ENCODE measurements at places on chromosomes 2 and 18.

DNA sequence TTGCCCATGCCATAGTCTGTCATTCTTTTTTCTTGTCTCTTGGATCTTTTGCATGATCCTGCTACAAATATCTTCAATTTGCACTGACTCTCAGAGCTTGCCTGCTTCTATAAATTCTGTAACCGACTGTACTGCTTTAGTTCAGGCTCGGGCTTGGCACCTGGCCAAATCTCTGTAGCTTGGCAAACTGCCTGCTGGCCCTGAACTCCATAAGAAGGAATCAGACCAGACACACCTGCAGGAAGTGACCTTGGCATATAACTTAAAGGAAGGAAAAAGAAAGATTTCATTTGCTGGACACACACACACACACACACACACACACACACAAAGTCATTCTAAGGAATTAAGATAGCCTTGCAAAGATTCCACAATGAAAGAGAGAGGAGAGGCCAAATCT lies 291.2 kb upstream of the DDX18 start:
- DNase-seq, result no peak

DNA sequence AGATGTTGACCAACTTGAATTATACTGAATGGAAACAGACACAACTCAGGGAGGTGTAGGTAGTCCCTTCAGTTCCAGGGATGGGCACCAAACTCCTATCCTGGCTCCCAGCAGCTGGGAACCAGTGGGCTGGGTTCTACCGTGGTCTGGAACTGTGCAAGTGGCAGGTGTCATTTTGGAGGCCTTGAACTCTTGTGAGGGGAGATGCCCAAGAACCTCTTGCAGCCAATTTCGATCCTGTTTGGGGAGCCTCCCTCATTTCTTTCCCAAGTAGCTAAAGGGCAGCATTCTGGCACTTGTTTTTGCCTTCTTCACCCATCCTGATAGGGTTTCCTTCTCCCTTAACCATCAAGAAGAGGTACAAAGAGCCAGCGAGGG lies 200.2 kb downstream of the ANKRD30B start:
- no peak for DNase-seq

DNA sequence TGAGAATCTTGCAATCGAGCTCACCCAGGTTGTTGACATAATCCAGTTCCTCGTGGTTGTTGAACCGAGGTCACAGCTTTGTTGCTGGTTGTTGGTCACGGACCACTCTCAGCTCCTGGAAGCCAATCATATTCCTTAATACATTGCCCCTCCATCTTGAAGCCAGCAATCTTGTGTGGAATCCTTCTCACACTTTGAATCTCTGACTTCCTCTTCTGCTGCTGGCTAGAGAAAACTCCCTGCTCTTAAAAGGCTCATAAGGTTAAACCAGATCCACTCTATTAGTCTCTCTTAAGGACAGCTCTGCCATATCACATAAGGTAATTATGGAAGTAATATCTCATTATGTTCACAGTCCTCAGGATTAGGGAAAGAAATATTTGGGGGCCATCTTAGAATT lies 41.1 kb downstream of the SP140 start:
- DNase-seq, result no peak

DNA sequence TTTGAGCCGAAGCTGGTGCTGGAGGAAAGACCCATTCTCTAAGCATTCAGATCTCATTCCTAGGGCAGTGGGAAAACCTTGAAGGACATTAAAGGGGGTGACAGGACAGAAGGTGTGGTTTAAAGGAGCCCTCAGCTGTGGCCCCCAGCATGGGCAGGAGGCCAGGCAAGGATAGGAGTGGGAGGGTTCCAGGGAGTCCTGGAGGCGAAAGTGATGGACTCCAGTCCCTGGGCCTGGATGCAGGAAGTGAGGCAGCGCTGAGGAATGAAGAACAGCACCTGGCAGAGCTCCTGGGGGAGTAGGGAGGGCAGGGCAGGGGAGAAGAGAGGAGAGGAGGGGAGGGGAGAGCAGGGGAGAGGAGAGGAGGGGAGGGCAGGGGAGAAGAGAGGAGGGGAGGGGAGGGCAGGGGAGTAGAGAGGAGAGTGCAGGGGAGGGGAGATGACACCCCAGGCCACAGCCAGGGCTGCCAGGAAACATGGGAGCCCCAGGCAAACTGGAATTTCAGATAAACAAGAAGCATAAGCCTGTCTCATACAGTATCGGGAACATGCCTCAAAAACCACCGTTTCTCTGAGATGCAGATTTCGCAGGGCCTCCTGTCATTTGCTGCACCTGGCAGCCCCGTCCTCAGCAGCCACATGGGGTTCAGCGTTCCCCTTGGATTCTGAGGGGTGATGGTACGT lies 5.7 kb downstream of the RAMP1 start:
- DNase-seq, result no peak

- no peak for DNase-seq
These were observed 149.9 kb downstream of the SEPTIN10 start for GRCh38 chr2:109463891-109464290.

GRCh38 chr2:201777869-201778268 lies 2.9 kb downstream of the ALS2 start:
- no peak for DNase-seq

DNA sequence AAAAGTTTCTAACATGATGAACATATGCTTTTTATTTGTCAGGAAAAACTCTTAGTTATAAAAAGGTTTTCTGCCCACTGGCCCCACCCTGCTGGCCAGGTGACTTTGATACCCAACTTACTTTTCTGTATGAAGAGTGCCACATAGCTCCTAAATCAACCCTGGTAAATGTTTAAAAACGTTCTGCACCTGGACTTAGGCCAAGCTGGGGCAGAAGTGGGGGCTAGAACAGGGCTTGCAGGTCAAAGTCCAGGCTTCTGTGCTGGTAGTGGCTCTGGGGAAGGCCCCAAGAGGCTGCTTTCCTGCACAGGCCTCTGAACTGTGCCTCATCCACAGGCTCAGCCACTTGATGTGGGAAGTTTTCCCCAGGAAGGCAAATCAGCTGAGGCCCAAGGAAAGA lies 171.7 kb downstream of the ANKRD30B start:
- no peak for DNase-seq

DNA sequence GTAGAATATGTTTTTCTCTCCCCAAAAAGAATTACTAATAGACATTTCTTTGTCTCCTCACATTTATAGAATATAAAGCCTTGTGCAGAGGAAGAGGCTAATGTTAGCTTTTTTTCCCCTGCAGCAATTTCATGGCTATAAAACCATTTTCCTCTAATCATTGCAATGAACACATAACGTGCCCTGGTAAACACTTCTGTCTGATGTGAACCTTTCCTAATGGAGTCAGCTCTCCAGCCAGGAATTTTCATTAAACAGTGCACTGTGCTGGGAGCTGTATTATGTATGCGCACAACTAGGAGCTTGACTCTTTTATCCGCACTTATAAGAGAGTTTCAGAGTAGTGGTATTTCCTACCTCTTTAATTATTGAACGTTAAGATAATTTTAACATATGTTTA lies 63.9 kb upstream of the SPATS2L start:
- DNase-seq, result no peak

- DNase-seq, result no peak
These were observed 54.0 kb downstream of the ADI1 start for GRCh38 chr2:3465328-3465727.

DNA sequence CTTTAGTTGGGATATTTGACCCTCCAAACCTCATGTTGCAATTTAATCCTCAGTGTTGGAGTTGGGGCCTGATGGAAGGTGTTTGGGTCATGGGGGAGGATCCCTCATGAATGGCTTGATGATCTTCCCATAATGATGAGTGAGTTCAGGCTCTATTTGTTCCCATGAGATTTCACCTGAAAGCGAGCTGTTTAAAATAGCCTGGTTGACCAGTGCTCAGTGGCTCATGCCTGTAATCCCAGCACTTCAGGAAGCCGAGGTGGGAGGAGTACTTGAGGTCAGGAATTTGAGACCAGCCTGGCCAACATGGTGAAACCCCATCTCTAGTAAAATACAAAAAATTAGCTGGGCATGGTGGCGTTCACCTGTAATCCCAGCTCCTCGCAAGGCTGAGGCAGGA lies 14.9 kb upstream of the PSME4 start:
- no peak for DNase-seq

DNA sequence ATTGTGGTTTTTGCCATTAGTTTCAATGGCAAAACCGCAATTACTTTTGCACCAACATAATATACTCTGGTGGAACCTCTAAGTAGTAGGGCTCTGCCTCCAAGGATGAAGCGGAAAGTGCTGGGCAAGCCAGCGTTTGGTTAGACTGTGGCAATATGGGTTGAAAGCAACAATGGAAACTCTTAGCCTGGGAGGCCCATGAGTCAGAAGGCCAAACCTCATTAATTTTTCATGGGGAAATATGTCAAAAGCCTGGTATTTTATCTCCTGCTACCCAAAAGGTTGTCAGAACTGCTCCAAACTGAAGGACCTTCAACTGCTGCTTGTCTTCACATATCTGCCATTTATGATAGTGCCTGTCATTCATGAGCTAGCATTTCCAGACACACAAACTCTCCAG lies 179.1 kb upstream of the CYP26B1 start:
- DNase-seq, result no peak

- no peak for DNase-seq
These were observed 2.4 kb downstream of the TEKT4 start for GRCh38 chr2:94873362-94874276.

- DNase-seq, result no peak
These were observed 40.6 kb upstream of the LAMA1 start for GRCh38 chr18:7158216-7158615.

- no peak for DNase-seq
These were observed 103.9 kb upstream of the DCC start for GRCh38 chr18:52236131-52236530.

DNA sequence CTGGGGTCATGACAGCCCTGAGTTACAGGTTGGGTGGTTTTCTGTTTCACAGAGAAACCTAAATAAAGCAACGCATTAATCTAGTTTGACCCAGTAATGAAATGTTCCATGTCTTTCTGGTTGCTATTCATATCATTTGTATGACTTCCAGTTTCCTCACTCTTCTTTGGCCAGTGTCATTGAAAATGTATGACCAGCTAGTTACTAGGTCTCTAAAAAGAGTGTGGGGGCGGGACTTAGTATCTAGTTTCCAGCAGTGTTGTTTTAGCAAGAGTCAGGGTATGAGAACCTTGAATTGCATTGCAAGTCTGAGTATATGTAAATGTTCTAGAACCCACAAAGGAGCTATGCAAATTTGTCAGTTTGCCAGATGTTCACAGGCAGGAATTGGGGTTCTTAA lies 47.7 kb downstream of the SLC9A2 start:
- DNase-seq, result no peak

DNA sequence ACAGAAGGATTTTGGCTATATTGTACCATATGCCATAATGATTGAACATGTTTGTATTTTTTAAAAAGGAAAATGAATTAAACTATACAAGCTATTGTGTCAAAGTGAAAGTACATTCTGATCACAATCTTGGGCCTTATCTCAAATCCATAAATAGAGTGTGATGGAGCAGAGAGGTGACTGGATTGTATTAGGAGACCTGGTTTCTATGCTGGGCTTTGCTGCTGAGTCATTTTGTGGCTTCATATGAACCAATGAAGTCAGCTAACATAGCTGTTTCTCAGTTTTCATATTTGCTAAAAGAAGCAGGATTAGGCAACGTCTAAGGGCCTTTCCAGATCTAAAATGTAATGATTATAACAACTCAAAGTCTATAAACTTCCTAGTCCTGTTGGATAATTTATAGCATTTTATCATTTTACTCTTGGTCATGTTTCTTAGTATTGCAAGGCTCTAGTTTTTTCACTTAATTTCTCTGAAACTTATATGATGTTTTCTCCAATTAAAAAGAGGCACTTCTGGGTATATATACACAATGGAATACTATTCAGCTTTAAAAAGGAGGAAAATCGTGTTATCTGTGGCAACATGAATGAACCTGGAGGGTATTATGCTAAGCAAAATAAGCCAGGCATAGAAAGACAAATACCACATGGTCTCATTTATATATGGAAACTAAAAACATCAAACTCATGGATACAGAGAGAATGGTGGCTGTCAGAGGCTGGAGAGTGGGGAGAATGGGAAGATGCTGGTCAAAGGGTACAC lies 112.3 kb downstream of the MEP1B start:
- no peak for DNase-seq

GRCh38 chr2:8676921-8677645 lies 4.8 kb upstream of the ID2 start:
- DNase-seq, result no peak

DNA sequence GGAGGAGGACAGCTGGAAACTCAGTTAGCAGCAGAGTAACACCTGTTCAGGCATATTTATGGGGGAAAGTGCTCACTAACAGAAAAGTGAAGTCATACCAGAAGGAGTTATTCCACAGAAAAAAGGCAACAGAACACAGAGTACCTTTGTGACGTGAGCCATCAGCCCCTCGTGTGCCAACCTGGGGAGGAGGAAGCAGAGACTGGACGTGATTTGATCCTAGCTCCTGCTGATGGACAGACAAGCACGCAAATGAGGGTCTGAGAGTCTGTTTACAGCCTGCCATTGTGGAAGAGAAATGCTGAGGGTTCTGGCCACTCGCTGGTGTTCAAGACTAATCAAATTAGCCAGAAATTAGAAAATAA lies 120.7 kb downstream of the ZNF521 start:
- no peak for DNase-seq

DNA sequence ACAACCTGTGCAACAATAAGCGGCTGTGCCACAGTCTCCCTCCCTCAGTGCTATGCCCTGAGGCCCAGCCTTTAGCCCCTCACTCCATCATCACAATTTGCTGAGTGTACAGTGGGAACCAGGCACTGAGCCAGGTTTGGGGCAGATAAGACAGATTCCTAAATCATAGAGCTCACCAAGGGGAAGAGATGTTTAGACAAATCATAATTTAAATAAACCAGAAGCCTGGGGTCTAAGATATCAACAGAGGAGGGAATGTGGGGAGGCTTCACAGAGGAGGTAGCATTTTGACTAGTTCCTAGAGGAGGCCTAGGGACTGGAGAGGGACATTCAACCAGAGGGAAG lies 139.3 kb upstream of the EPAS1 start:
- no peak for DNase-seq

- no peak for DNase-seq
These were observed 703.6 kb downstream of the CPS1 start for GRCh38 chr2:211259831-211260476.

GRCh38 chr2:100691846-100692245 lies 128.1 kb upstream of the NPAS2 start:
- DNase-seq, result no peak

DNA sequence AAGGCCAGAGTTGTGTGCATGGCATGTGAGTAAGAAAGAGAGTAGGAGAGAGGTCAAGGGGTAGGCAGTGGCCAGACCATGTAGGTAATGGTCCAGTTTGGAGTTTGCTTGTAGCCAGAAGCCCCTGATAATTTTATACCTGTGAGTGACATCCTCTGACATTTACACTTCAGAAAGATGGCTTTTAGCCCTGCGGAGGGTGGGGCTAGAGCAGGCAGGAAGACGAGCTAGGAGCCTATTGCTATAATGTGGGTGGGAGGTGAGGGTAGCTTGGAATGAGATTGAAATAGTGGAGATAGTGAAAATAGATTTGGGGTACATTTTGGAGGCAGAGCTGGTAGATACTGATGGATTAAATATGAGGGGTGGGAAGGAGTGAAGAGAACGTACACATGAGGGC lies 48.8 kb upstream of the MGAT5 start:
- DNase-seq, result no peak

- DNase-seq, result no peak
These were observed 17.1 kb downstream of the FAM178B start for GRCh38 chr2:96969321-96969720.
